ENCODE measurements at places on chromosomes 6 and 20. TPM values are rescaled to one million over a fixed set of nuclear protein-coding genes. Genes with fewer than 3 reads are reported as not detected.

The TMEM244 gene
- not detected for total RNA-seq

The CPNE5 gene
- total RNA-seq, result 3.0 TPM

The SGK2 gene
- total RNA-seq, result 71.6 TPM

GRCh38 chr6:99603421-99604165 is 3.0 kb upstream of the PRDM13 start:
- peaks cover 100% of the 10 kb centered on the region for H3K27me3 ChIP-seq
- no peak for DNase-seq
- H3K27ac ChIP-seq, result no peak overlapping the region
- no peak overlapping the region for H3K4me3 ChIP-seq
- no peaks in the 10 kb centered on the region for H3K36me3 ChIP-seq

The LY6G5C gene
- 2.2 TPM for total RNA-seq

The SSTR4 gene
- total RNA-seq, result not detected

DNA sequence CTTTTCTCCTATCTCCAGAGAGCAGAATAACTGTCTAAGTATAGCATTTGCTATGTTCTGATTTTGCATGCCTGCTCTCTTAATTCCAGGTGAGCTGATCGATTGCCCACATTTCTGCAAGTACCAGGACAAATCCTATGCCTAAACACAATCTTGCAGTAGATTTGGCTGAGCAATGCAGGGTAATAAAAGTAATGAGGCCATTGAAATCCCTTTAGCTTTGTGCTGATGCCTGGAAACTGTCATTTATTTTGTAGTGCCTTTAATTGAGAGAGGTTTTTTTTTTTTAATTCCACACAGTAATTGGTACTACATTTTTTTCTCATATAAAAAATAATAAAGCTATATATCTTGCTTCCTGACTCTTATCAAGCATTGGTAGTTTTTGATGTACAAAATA is 252.3 kb downstream of the NKAIN2 start:
- no peak overlapping the region for H3K27ac ChIP-seq
- no peaks in the 10 kb centered on the region for H3K4me1 ChIP-seq
- H3K4me3 ChIP-seq, result no peak overlapping the region
- H3K27me3 ChIP-seq, result no peaks in the 10 kb centered on the region

GRCh38 chr6:150027806-150028565 is 2.7 kb upstream of the RAET1L start:
- H3K4me1 ChIP-seq, result peaks cover 11% of the 10 kb centered on the region
- H3K36me3 ChIP-seq, result no peaks in the 10 kb centered on the region
- DNase-seq, result no peak
- H3K4me3 ChIP-seq, result no peak overlapping the region

GRCh38 chr6:1029141-1029540 is 282.8 kb upstream of the FOXQ1 start:
- no peak overlapping the region for H3K4me3 ChIP-seq
- no peak overlapping the region for H3K27ac ChIP-seq
- no peaks in the 10 kb centered on the region for H3K36me3 ChIP-seq
- no peaks in the 10 kb centered on the region for H3K27me3 ChIP-seq

GRCh38 chr20:7503501-7503900 is 436.8 kb downstream of the HAO1 start:
- no peaks in the 10 kb centered on the region for H3K36me3 ChIP-seq
- no peaks in the 10 kb centered on the region for H3K27me3 ChIP-seq
- no peak overlapping the region for H3K4me3 ChIP-seq
- H3K4me1 ChIP-seq, result no peaks in the 10 kb centered on the region
- no peak overlapping the region for H3K27ac ChIP-seq
- no peak for DNase-seq

- H3K4me3 ChIP-seq, result no peak overlapping the region
- H3K27ac ChIP-seq, result no peak overlapping the region
- no peaks in the 10 kb centered on the region for H3K27me3 ChIP-seq
- no peaks in the 10 kb centered on the region for H3K4me1 ChIP-seq
Observed at GRCh38 chr6:73614802-73615201, 39.0 kb downstream of the SLC17A5 start.

- no peak for DNase-seq
- H3K27ac ChIP-seq, result no peak overlapping the region
- peaks cover 3% of the 10 kb centered on the region for H3K4me1 ChIP-seq
- H3K27me3 ChIP-seq, result no peaks in the 10 kb centered on the region
- no peak overlapping the region for H3K4me3 ChIP-seq
- no peaks in the 10 kb centered on the region for H3K36me3 ChIP-seq
Observed at GRCh38 chr20:20736303-20736702, 23.9 kb upstream of the RALGAPA2 start.

DNA sequence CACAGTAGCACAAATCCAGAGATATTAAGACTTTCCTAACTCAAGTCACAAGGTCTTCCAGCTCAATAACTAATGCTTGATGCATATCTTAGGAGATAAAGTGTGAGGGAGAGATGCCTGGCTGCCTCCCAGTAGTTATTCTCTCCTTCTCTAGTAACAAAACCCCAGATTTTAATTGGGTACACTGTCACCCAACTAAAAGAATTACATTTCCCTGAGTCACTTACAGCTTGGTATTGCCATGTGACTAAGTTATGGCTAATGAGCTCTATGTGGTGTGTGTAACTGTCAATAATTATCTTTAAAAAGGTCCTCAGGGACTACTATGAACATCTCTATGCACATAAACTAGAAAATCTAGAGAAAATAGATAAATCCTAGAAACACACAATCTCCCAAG is 32.0 kb downstream of the KIF6 start:
- DNase-seq, result no peak
- H3K4me1 ChIP-seq, result no peaks in the 10 kb centered on the region
- H3K4me3 ChIP-seq, result no peak overlapping the region
- no peak overlapping the region for H3K27ac ChIP-seq
- no peaks in the 10 kb centered on the region for H3K36me3 ChIP-seq

The MMS22L gene
- 4.9 TPM for total RNA-seq

DNA sequence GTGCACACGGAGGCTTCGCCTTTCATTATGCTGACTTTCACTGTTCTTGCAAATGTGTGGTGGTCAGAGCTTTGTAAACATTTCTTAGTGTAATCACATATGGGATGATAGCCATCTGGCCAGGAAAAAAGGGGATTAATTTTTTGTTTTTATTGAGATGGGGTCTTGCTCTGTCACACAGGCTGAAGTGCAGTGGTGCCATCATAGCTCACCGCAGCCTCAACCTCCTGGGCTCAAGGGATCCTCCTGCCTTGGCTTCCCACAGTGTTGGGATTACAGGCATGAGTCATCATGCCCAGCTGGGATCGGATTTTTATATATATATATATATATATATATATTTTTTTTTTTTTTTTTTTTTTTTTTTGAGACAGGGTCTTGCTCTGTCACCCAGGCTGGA is 11.0 kb upstream of the TIAM2 start:
- H3K27me3 ChIP-seq, result no peaks in the 10 kb centered on the region
- no peak for DNase-seq
- H3K36me3 ChIP-seq, result no peaks in the 10 kb centered on the region
- H3K27ac ChIP-seq, result no peak overlapping the region
- no peak overlapping the region for H3K4me3 ChIP-seq

DNA sequence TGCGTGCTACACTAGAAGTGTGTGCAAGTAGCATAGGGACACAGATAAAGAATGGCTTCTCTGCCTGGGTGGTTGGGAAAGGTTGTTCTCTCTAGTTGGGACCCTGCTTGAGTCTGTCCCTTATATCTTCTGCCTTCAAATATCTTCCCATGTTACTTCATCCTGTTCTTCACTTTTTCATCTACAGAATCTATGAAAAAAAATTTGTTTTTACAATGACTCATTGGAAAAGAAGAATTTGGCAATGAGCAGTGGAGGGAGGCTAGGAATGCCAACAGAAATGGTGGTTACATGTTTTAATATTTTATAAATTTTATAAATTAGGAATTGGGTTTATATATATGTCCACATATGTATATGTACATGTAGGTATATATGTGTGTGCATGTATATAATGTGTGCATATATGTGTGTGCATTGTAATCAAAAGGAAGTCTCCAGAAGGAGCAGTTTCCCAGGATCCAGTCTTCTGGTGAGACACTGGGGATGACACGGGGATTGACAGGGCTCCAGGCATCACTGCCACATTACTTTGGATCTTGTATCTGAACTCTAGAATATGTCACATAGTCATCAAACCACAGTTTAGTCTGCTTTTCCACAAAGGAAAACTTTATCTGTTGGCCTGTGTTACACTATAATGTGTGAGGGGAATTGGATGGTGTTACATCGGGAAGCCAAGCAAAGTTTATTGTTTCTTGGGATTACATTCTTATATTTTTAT is 75.3 kb upstream of the RIPOR2 start:
- H3K4me1 ChIP-seq, result peaks cover 8% of the 10 kb centered on the region
- no peak for DNase-seq
- no peak overlapping the region for H3K4me3 ChIP-seq

- H3K4me1 ChIP-seq, result no peaks in the 10 kb centered on the region
- no peaks in the 10 kb centered on the region for H3K27me3 ChIP-seq
- H3K27ac ChIP-seq, result no peak overlapping the region
- DNase-seq, result no peak
- H3K36me3 ChIP-seq, result no peaks in the 10 kb centered on the region
- H3K4me3 ChIP-seq, result no peak overlapping the region
Observed at GRCh38 chr6:141158740-141159139, 974.0 kb upstream of the GJE1 start.
